ENCODE measurements at places on chromosomes 7 and 10.

DNA sequence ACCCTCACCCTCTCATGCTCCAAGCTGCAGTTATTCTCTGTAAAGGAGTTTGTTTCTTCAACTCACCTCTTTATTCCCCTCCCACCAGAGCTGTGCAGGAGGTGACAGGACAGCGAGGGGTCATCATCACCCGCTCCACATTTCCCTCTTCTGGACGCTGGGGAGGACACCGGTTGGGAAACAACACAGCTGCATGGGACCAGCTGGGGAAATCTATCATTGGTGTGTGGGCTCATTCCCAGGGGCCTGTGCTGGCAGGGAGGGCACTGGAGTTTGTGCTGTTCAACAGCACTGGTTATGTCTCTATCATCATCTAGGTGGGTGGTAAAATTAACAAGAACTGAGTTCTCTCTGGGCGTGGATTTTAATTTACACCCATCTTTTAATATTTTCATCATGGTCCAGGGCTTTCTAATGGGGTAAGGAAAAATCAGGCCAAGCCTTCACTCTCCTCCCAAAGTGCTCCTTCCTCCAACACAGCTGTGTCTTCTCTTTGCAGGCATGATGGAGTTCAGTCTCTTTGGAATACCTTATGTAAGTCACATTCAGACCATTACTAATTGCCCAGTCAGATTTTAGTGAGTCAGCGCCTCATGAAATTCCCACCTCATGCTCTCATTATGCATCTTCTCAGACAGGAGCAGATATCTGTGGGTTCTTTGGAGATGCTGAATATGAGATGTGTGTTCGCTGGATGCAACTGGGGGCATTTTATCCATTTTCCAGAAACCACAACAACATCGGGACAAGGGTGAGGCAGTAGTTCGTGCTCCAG, 61.6 kb downstream of the PRSS58 start:
- no peak for DNase-seq

DNA sequence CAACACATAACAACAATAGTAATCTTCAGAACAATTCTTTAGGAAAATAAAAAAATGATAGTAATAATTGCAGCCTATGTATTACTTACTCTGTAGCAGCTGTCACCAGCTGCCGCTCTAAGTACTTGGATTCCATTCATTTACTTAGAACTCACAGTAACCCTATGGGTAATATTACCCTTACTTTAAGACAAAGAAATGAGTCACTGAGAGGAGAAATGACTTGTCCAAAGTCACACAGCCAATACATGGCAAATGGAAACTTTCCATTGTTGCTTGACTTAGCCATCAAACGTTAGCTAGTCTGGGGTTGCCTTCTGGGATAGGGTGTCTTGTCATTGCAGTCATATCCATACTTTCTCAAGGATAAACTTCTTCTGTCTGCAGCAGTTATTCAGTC, 3.6 kb downstream of the CCNY start:
- no peak for DNase-seq

- DNase-seq: peak; percentile 92
Measured at GRCh38 chr10:101818119-101818871, at the start of gene OGA. OGA (minus strand) TSS chr10:101818444; CDS start chr10:101818022, 422 bp downstream.

DNA sequence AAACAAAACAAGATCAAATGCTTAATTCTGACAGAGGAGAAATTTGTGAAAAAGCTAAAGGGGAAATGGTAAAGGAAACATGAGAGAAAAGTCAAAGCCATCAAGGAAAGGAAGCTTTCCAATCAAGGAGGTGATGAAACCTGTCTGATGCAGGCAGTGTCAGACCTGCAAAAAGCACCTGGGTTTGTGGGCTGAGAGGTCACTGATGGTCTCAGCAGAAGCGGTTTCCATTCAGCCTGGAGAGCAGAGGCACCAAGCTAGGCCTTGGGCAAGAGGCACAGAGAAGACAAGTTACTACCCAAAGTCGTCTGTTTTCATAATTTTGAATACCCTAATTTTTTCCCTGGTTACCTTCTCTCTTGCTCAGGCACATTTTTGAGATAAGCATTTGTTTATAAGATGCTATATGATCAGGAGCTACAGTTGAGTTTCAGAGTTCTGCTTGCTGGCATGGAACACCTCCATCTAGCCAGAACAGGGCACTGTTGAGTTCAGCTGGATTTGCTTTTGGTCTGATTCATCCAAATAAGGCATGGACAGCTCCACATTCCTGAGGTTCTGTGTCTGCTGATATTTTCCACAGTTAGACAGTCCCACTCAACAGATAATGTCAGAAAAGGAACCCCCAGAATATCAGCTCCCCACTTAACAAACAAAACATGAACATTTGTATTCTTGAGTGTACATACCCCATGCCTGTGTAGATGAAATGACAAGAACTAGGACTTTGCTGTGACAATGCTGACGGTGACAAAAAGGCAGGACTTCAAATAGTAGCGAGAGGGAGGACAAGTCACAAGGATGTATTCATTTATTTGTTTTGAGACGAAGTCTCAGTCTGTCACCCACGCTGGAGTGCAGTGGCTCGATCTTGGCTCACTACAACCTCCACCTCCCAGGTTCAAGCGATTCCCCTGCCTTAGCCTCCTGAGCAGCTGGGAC, 4.9 kb upstream of the PPIA start:
- DNase-seq: no peak

- DNase-seq: no peak
Measured at GRCh38 chr7:130356876-130357611, 12.4 kb downstream of the CPA5 start.

DNA sequence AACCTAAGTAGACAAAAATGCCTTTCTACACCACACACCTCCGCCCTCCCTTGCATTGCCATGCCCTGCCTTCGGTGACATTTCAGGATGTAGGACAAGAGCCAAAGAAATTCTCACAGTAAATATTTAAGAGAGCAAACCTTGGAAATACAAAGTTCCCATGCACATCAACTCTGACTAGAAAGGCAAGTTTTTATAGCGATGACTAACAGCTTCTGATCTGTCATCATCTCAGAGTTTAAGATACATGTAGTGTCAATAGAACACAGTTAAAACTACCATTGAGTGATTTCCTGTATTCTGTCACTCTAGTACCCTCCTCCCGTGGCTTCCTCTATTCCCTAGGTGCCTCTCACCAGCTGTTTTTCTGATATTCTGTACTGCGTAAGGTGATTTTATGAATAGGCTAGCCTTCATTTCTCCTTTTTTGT, 20.7 kb downstream of the SLC16A9 start:
- no peak for DNase-seq

DNA sequence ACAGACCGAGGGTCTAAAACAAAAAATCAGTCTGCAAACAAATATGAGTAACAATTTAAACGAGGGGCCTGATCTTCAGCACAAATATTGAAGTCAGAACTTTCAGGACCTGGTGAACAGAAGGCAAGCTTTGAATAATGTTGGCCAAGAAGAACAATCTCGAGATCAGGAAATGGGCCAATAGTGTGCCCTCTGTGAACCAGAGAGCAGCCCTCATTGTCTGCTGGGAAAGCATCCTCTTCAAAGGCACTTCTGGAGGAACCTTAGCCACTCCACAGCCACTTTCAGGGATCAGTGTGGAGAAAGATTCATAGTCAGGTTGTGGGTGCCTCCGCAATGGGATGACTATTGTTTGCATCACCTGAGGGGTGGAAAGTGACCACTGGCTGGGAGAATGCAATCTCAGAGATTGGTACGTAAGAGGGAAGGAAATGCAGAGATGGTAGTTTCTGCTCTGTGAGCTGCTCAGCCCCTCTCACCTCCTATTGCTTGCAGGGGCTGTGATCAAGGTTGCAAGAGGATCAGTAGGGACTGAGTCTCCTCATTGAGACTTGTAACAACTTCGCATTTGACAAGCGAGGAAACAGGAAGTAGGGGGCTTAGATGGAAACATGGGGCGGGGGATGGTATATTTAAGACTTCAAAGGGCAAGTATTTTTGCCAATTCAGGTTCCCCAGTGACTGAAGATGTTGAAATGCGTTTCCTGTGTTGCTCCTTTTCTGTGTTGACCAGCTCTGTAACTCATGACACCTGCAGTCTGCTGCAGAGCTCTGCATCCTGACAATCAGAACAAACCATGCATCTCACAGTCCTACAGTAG, 28.4 kb upstream of the IFRD1 start:
- no peak for DNase-seq

GRCh38 chr7:100874300-100874576, 665 bp upstream of the SRRT start:
- DNase-seq: no peak

- no peak for DNase-seq
Measured at GRCh38 chr10:95478935-95479334, 82.2 kb downstream of the SORBS1 start.

DNA sequence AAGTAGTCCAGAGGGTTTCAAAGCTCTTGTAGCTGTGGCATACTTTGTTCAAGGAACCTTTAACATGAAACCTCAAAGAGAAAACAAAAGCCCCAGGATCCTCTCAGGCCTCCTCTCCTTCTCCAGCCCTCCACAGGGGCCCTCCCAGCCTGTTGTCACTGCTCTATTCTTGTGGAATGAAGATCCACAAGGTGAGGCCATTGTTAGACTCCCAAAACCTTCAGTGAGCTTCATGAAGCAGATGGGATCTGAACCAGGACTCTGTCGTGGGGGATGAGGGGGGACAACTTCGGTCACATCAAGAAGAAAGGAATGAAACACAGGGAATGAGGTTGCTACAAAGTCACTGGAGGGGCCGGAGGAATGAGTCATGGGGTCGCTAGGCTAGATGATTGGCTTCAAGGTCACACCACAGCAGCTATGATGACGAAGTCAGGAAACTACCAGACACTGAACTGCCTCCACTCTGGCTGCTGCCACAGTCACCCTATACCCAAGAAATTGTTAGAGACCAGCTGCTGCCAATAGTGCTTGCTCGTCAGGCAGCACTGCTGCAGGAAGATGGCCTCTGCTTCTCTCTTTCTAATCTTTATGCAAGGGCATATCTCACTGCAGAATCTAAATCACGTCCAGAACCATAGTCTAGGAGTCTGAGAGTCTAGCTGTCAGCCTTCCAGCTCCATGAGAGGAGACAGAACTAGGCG, 208.8 kb downstream of the HIBADH start:
- DNase-seq: no peak

Measured in stimulated activated CD8-positive, alpha-beta memory T cell treated with anti-CD3 and anti-CD28 coated beads, Interleukin-2, amount 100 ng/mL, for 1 hour (primary cell).